ENCODE measurements at places on chromosomes 11 and 22.
A peak's percentile ranks its signal among the peaks of the same experiment; 100 is the strongest.

GRCh38 chr22:20508815-20509271 is 1.4 kb downstream of the MED15 start:
- no peak for DNase-seq

GRCh38 chr11:17876827-17877226 is 136.0 kb downstream of the SERGEF start:
- no peak for DNase-seq

DNA sequence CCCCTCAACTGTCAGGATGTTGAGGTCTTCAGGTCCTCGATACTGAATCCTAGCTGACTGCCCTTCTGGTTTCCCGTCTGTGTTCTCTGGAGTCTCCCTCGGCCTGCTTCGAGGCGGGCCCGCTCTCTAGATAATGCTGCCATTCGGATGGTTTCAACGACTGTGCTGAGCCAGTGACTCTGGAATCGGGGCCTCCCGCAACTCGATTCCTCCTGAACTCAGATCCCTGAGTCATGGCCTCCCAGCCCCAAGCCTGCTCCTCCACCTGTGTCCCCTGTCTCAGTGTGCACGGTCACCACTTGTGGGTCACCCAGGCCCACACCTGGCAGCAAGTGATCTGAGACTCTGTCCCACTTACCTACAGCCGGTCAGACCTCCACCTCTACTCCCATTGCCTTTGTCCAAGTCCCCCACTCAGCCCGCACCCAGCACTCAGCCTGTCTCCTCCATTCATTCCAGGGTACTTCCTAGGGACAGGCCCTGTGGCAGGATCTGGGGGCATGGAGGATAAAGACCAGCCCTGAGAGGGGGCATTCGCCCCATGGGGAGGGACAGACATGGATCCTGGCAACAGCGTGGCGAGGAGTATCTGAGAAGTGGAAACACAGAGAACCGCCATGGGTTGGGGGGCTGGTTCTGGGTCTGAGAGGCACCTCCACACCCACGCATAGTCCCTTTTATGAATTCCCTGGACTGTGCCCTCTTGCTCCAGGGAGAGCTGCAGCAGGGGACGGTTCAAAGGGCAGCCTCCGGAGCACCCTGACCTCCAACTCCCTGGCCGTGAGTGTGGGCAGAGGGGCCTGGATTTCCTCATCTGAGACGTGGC is 14.3 kb downstream of the MPST start:
- DNase-seq = no peak

- DNase-seq = no peak
Measured at GRCh38 chr11:100190395-100190794, 496.7 kb upstream of the ARHGAP42 start.

- DNase-seq = no peak
Measured at GRCh38 chr11:96024666-96025065, 100.8 kb upstream of the MTMR2 start.

- no peak for DNase-seq
Measured at GRCh38 chr11:14018441-14018840, 55.9 kb downstream of the SPON1 start.

GRCh38 chr11:35111161-35112055 is 27.6 kb upstream of the CD44 start:
- DNase-seq = peak; percentile 99

- DNase-seq = no peak
Measured at GRCh38 chr11:46240371-46240770, 37.1 kb upstream of the CREB3L1 start.

DNA sequence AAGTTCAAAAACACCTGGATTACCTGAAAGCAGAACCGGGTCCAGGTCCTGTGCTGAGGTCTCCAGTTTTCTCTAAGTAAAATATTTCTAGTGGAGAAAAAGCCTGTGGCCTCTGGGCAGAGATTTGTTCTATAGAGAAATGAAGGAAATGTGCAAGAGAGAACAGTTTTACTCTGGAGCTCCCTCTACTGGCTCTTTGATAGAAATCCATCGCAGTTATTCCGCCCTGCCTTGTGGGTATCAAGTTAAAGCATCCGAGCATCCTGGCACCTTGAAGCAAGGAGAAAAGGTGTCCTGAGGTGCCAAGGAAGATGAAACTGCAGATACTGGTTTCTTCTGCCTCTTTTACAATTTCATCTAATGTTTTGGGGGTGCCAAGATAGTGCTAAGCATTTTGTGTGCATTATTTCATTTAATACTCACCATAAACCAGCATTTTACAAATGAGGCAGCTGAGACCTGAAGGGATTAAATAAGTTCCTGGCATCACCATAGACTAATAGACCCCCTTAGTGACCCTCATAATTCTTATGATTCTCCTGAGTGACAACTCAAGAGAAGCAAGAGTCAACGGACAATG is 113.1 kb upstream of the HSD17B12 start:
- DNase-seq = peak; percentile 21
